ENCODE measurements at places on chromosomes 2 and 18. TPM values are rescaled to one million over a fixed set of nuclear protein-coding genes. Genes with fewer than 3 reads are reported as not detected.

GKN1 gene
- total RNA-seq, result not detected

DNA sequence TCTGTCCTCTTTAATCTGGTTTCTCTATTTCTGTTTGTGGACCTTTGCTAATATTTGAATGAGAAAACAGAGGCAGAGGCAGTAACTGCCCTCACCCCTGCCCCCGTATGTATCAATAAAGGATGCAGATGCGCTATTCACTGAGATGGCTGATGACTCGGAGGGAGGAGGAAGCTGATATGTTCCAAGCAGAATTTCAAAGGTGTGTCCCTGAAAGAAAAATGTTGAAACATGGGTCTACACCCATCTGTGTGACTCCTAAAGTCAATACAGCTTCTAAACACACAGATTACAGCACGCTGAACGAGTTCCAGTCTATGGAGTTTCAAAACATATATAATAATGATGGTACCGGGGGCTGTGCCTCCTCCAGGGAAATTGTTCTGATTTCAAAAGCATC, 38.8 kb downstream of the EPHA4 start:
- DNase-seq, result peak; percentile 6

NPPC gene
- total RNA-seq, result not detected

SLC16A14 gene
- not detected for total RNA-seq

DNA sequence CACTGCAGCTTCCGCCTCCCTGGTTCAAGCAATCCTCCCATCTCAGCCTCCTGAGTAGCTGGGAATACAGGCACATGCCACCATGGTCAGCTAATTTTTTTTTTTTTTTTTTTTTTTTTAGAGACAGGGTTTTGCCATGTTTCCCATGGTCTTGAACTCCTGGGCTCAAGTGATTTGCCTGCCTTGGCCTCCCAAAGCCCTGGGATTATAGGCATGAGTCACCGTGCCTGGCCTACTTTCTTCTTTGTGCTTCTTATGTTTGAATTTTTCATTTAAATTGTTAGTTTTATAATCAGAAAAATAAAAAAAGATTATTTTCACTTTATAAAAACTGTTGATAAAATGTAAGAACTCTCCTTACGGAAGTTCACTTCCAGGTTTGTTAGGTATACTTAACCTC, 101.5 kb upstream of the LPIN2 start:
- DNase-seq, result peak; percentile 3

TMEM198 gene
- total RNA-seq, result 5.8 TPM

GRCh38 chr2:144140891-144141290, 379.0 kb downstream of the ZEB2 start:
- DNase-seq, result no peak

DSG4 gene
- total RNA-seq, result not detected

DNA sequence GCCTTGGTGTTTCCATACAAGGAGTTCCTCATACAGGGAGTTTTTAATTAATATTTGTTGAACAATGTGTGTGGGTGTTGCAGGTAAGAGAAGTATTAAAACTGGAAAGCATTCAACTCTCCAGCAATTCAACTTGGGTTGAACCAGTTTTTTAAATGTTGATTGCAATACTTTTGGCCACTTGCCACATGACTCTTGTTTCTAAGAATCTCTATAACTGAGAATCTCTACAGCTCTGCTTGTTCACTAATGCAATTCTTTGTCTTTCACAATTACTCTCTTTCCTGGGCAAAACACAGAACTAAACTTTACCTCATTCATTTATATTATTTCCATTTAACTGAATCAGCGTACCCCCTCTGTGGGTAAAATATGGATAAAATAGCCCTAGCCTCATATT, 429.4 kb downstream of the ARHGAP15 start:
- peak; percentile 89 for DNase-seq

DNA sequence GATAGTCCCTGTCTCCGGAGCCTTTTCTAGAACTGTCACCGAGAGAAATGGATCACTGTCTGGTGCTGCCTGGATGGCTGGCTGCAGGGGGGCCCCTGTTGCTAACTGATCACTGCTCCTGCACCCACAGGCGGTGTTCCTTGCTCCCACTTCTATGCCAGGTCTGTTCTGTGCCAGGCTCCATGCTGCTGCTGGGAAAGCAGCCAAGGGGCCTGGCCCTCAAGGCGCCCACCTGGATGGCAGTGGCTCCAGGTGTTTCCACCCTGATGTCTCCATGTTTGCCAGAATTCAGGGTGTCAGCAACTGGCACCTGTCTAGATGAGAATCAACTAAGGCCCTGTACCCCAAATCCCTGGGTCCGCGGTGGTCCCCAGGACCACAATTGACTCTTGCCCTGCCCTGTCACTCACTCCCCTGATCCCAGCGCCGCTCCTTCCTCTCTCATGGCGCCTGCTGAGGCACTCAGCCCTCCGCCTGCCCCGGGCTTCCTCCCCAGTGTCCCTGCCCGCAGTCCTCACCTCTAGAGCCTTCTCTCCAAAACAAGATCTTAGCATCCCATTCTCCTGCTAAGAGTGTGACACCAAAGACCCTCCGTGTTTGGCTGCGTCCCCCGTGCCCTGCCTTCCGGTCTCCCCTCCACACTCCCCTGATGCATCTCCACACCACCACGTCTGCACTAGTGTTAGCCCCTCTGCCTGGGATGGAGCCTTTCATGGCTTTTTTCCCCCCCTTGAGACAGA, 72.5 kb upstream of the OTOF start:
- no peak for DNase-seq

RBBP8 gene
- total RNA-seq, result 45.2 TPM

DNA sequence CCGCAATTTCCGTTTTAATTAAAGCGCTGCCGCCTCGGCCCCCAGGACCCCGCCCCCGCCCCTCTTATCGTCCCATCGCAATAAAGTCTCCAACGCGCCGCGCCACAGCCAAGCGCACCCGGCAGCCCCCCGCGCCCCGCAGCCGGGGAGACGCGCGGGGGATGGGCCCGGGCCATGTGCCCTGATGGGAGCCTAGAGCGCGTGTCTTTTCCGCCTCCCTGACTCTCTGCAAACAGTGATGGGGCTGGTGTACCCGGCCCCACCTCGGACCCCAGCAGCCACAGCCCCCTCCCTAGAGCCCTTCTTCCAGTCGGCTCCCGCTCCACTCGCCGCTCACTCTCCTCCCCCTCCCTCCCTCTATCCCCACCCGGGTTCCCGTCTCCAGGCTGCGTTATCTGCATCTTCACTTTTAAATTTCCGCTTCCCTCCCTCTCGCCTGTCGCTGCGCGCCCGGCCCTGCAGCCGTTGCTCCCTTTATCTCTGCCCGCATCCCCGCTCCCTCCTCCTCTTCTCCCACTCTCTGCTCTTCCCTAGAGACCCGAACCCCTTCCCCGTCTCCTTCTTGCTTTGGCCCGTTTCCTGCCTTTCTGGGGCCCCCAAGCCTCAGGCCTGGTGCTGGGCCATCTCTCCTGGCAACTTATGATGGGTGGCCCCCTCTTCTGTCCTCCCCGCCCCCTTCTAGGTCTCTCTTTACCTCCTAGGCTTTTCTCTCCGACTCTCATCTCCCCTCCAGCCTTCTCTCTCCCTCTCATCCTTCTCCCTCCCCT, 524 bp upstream of the FEV start:
- DNase-seq, result no peak

DNA sequence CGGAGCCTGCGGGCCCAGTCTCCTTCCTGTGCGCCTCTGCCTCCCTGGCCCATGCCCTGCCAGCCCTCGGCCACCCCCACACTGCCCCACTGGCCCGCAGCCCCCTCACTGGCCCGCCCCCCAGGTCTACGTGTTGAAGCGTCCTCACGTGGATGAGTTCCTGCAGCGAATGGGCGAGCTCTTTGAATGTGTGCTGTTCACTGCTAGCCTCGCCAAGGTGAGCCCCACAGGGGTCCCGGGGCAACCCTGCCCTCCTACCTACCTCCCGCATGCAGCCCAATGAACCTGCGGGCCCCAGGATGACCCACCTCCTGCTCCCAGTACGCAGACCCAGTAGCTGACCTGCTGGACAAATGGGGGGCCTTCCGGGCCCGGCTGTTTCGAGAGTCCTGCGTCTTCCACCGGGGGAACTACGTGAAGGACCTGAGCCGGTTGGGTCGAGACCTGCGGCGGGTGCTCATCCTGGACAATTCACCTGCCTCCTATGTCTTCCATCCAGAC, 3.3 kb downstream of the CTDSP1 start:
- DNase-seq, result no peak

GRCh38 chr2:240814946-240815760, 4.9 kb downstream of the KIF1A start:
- no peak for DNase-seq

- DNase-seq, result peak; percentile 55
Measured at GRCh38 chr2:199455545-199456382, 2.0 kb downstream of the SATB2 start.

RETSAT gene
- 68.6 TPM for total RNA-seq

- DNase-seq, result no peak
Measured at GRCh38 chr2:223475901-223476300, 126.3 kb downstream of the SCG2 start.

AQP12A gene
- not detected for total RNA-seq

DNA sequence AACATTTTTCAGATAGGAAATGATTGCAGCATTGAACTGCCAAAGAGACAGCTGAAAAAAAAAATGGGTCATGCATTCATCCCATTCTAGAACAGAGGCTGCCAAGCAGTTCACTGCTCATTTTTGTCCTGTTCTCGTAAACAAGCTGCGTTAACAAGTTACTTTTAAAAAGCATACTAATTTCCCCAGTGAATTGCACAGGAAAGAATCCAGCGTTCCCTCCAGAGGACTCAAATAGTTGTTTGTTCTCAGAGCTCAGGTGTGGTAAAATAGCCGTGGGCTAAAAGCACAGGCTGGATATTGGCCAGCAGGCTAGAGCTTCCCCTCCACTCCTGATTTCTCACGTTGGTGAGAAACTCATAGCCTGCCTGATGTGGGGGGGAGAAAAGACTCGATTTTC, 76.1 kb upstream of the AQP4 start:
- DNase-seq, result no peak

GRCh38 chr2:145769011-145769716, 1249.2 kb upstream of the ZEB2 start:
- DNase-seq, result no peak

CCDC85A gene
- 9.9 TPM for total RNA-seq

GRCh38 chr18:22921772-22922171, 11.4 kb upstream of the RBBP8 start:
- no peak for DNase-seq

- DNase-seq, result no peak
Measured at GRCh38 chr2:6999211-6999877, 82.1 kb downstream of the RNF144A start.

SLC40A1 gene
- not detected for total RNA-seq

- peak; percentile 2 for DNase-seq
Measured at GRCh38 chr2:39875914-39876267, 96.8 kb upstream of the THUMPD2 start.

DNA sequence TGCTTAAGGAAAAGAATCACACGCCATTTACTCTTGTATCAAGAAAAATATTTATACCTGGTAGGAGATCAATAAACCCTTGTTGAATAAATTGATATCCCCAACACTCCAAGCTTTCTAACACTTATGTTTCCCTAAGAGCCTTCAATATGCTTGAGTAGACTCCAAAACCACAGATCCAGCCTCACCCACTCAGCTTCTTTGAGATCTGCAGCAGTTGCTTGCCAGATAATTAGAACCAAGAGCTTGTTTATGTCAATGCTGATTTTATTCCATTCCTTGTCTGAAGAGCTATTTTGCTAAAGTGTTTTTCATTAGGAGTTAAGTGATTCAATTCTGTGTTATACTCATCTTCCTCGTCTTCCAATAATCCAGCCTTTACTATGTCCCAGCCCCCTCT, 26.3 kb upstream of the CRIM1 start:
- peak; percentile 72 for DNase-seq

DNA sequence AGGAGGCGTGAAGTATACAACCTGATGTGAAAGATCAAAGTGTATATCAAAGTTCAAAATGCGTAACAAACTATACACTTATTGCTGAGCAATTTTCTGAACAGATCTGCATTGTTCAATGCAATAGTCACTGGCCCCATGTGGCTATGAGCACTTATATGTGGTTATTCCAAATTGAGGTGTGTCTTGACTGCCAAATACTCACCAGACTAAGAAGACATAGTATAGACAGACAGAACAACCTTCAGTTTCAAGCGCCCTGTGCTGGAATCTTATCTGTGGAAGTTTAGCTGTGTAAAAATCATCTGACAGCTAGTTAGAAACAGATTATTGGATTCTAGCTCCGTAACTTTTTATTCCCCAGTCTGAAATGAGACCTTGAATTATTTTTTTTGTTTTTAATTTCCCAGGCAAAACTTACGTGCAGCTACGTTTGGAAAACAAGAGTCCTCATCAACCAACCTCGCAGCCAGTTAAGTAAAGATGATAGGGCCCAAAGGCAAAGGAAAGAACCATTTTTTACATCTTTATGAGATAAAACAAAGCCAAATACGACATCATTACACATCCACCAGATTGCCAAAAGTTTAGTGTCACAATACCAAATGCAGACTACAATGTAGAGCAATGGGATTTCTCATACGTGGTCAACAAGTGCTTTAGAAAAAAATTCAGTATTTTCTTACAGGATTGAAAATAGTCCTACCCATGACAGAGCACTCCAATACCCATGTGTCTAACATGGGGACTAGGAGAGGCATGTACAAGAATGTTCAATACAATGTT, 37.2 kb downstream of the MBOAT2 start:
- DNase-seq, result peak; percentile 36

DNA sequence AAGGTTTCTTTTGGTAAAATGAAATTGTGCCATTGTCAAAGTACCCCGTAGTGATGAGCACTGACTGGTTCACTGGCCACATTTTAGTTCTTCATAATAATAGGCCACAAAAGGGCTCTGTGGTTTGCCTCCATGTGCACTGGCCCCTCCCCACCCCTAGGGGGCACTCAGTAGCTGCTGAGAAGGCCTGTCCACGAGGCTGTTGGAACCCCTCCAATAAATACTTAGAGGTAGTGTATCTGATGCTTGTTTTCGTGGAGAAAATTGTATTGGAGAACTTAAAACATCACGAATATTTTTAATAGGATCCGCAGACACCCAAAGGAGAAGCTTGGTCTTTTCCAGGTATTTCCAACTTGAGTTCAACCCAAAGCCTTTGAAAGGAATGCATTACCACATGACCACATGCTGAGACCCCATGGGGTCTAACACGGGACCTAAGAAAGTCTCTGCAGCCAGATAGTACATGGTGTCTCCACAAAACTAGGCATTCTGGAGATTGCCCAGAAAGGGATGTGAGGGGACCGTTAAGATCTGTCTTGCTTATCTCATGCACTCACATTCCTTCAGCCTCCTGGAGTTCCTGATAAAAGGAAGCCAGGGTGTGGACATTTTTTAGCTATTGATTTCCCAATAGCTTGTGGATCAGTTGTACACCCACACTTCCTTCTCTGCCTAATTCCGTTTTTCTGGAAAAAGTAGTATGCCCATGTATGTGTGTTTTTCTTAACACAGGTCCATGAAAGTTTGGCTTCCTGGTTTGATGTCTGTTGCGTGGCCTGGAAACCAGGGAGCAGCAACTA, 28.5 kb upstream of the NOSTRIN start:
- DNase-seq, result peak; percentile 82

LIPG gene
- 0.25 TPM for total RNA-seq

DNA sequence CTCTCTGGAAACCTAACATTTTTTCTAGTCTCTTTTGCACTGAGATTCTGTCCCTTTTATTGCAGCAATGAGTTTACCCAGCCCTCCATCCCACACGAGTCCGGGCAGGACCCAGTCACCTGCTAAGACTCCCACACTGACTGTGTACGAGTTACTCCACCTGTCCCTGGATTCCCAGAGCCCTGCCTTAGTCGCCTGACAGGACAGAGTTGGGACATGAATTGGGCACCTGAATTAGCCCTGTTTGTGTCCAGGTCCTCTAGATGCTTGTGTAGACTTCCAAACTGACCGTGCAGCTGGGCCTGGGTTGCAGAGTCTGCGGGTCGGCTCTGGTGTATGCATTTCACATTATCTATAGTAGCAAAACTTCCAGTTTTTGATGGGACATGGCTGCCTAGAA, 238.7 kb downstream of the VAPA start:
- DNase-seq, result no peak

MAPK4 gene
- total RNA-seq, result 0.22 TPM

GRCh38 chr18:45548614-45549013, 66.7 kb upstream of the SLC14A2 start:
- DNase-seq, result no peak
